ENCODE measurements at places on chromosomes 4 and X.

- no peak for ATAC-seq
Observed at GRCh38 chrX:113274345-113274744, 433.7 kb upstream of the AMOT start.

GRCh38 chr4:62196338-62196737 lies 996.2 kb downstream of the ADGRL3 start:
- ATAC-seq = no peak

- no peak for ATAC-seq
Observed at GRCh38 chrX:23783589-23784469, 856 bp downstream of the SAT1 start.

DNA sequence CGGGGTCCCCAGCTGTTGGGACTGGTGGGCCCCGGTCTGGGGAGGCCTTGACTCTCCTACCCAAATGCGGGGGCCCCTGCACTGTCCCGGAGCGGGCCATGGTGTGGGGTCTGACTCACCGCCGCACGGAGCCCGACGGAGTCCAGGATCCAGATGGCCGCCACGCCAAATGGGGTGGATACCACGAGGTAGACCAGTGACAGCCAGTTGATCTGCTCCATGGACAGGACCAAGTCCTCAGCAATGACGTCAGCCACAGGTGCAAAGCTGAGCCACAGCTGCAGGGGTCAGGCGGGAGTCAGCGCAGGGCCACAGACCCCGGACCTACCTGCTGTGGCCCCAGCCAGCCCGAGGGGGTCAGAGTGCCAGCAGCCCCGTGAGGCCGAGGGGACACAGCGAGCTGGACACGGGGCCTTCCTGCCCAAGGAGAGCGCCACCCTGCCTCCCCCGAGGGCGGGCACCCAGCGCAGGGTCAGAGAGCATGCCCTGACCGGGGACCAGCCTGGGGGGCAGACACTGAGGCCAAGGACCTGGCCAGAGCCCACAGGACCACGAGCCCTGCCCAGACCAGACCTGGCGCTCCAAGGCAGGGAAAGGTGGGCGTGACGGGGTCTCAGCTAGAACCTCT lies 2.4 kb downstream of the SLC49A3 start:
- no peak for ATAC-seq

DNA sequence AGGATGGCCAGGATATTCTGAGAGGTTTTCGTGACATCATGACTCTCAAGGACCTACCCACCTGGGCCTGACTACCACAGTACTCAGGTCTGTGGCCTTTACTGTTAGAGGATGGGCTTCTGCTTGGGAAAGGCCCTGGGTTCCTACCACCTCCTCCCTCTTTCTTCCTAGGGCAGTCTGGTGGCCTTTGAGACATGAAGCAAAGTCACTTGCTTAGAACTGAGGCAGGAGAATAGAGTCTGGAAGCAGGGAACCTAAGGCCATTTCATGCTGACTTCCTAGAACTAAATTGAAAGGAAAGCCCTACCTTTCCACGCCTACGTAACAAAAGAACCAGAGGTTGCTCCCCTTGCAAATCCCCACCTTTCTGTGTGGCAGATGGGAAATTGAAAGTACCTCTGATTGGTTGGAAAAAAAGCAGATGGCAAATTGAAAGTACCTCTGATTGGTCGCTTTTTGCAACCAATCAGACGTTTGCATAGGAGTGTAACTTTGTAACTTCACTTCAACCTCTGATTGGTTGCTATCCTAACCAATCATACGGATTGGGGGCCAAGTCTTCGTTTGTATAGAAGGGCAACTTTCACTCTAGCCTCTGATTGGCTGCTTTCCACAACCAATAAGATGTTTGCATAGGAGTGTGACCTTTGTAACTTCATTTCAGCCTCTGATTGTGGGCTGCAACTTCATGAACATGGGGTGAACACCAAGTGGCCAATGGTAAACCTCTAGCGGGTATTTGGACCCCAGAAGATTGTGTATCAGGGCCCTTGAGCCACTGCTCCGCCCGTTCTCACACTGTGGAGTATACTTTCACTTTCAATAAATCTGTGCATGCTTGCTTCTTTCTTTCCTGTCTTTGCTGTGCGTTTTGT lies 9.9 kb upstream of the AKAP14 start:
- no peak for ATAC-seq

DNA sequence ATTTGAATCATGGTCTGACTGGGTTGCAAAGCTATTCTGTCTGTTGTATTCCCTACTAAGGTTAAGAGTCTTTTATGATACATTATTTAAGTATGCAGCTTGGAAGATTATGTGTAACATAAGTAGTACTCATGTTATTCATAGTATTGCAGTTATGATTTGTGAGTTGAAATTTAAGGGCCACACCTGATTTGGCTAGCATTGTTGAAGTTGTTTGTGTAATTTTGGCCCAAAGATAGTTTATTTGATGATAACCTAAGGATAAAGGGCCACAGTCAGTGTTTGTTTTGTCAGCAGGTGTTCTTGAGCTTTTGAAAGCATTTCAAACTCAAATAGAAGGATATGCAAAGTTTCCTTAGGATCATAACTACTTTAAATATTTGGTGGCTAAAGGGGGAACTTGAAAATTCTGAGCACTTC lies 38.9 kb downstream of the NUDT9 start:
- ATAC-seq = no peak

Data from activated CD4-positive, CD25-positive, alpha-beta regulatory T cell treated with anti-CD3 and anti-CD28 coated beads, Interleukin-2, amount 50 U/mL, for 24 hours (primary cell).